ENCODE measurements at places on chromosomes 6 and 20.

GRCh38 chr6:24009319-24009718 lies 116.7 kb upstream of the NRSN1 start:
- no peak for DNase-seq

DNA sequence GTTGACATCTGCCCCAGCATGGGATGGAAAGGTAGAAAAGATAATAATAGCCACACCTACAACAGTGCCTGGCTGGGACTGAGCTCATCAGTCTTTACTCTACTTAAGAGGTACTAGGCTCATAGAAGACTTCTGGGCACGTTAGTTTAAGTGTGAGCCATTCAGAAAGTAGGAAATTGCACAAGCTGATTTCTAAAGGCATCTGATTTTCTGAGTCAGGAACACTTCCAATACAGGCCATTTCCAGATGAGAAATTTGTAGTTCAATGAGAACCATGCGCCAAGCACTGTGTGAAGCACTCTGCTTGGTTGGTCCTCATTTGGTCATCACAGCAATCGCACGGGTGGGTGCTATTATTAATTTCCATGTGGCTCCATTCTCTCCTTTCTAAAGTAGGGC lies 42.3 kb downstream of the MOCS1 start:
- no peak for DNase-seq

DNA sequence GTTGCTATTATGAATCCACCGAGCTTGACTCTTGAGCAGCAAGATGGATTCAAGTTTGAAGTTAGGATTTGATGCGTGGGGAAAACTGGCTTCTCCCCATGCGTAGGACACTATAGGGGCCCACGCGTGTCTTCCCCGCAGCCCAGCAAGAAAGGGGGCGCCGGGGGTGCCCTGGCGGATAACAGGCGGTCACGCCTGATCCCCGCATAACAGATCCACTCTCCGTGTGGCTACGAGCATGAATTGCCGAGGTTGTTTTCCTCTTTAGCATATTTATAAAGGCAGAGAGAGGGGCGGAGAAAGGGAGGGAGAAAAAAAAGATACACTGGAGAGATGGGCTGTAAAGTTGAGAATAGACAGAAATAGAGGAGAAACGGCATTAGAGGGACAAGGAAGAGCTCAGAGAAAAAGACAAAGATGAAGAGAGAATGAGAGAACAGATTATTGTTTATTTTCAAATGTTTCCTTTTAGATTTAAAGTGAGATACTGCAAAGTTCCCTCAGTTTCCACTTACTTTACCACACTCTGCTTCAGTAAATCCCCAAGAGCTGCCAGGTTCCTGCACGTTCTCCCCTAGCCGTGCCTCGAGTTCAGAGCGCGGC lies 32.0 kb downstream of the TFAP2A start:
- DNase-seq = no peak

DNA sequence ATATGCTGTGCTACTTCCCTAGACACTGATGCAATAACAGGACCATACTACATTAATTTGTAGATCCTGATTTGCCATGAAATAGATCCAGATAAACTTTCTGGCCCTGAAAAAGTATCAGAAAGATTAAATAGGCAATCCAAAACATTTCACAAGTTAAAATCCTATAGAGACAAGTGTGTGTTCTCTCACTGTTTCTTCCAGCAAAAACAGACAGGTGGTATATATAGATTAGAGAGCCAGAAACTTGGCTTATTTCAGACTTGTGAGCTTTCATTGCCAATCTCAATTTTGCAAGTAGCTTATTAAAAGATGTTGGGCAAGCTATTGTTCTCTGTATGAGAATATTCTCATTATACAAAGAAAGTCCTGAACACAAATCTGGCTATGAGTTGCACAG lies 289.1 kb upstream of the MANEA start:
- DNase-seq = no peak

- DNase-seq = no peak
These were observed 229.0 kb downstream of the CDKAL1 start for GRCh38 chr6:20763296-20763695.

- DNase-seq = no peak
These were observed 51.9 kb downstream of the FAM120B start for GRCh38 chr6:170358496-170358895.

GRCh38 chr20:8043687-8044282 lies 24.2 kb upstream of the TMX4 start:
- peak; percentile 57 for DNase-seq

- DNase-seq = no peak
These were observed 114.3 kb upstream of the ZFP64 start for GRCh38 chr20:52305858-52306257.

Data from EL (cell line).